ENCODE measurements at places on chromosomes 1 and 21. TPM values are rescaled to one million over a fixed set of nuclear protein-coding genes. Genes with fewer than 3 reads are reported as not detected.

LDLRAD2 gene
- total RNA-seq, result 0.64 TPM

NBPF6 gene
- not detected for total RNA-seq

UFC1 gene
- total RNA-seq, result 127 TPM

BRINP3 gene
- total RNA-seq, result not detected

DNA sequence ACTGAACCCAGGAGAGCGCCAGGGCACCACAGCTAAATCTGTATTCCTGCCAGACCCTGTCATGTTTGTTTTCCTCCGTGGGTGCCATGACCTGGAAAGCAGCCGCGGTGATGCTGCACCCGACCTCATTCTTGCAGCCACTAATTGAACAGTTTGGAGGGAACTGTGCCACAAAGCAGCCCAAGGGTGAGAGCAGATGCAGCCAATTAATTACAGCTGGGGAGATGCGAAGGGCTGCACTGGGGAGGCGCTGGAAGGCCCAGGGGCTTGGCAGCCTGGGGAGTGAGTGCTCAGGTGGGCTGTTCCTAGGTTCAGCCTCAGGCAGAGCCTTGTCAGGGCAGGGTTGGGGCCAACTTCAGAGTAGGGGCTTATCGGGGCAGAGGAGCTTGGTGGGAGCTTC is 158.4 kb upstream of the CD34 start:
- no peak for DNase-seq
